ENCODE measurements at places on chromosomes 5 and 9. TPM values are rescaled to one million over a fixed set of nuclear protein-coding genes. Genes with fewer than 3 reads are reported as not detected.

F12 gene
- 7.9 TPM for total RNA-seq

FBXW11 gene
- total RNA-seq, result 49.3 TPM

FST gene
- 0.43 TPM for total RNA-seq

STK32A gene
- not detected for total RNA-seq

QRFP gene
- not detected for total RNA-seq

CARD9 gene
- total RNA-seq, result 7.1 TPM

SARDH gene
- 5.5 TPM for total RNA-seq

ZBTB43 gene
- 21.1 TPM for total RNA-seq

LCP2 gene
- 243 TPM for total RNA-seq

MTAP gene
- 73.9 TPM for total RNA-seq

DNA sequence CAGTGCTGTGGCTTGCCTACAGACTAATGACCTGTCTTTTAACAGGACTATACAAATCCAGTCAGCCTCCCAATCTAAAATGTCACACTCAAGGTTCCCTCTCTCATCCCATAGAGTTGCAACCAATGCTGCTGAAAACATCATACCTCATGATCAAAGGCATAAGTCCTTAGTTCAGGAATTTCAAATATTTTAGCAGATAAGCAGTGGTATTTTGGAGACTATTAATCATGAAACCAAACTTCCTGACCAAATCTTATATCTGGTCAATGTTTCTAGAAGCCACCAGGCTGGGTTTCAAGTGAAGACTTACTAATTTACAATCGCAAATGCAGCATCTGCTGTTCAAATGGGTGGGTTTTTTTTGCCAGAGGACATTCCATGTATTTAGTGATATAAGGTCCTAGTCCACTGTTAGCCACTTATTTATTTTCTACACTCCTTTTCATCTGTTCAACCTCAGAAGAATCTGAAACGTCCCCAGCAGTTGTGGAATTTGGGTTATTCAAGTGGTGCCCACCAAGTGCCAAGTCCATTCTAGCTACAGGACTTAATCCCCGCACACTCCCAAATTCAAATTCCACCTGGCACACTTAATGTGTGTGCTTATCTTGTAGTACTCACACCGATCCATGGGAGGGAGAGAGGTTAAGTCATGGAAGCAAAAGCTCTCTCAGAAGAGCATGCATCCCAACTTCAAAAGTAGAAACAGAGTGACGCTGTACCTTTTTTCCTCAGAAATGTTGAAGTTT lies 5.8 kb downstream of the TAS2R1 start:
- H3K27me3 ChIP-seq, result no peaks in the 10 kb centered on the region
- H3K27ac ChIP-seq, result no peak overlapping the region
- H3K4me1 ChIP-seq, result no peaks in the 10 kb centered on the region

DNA sequence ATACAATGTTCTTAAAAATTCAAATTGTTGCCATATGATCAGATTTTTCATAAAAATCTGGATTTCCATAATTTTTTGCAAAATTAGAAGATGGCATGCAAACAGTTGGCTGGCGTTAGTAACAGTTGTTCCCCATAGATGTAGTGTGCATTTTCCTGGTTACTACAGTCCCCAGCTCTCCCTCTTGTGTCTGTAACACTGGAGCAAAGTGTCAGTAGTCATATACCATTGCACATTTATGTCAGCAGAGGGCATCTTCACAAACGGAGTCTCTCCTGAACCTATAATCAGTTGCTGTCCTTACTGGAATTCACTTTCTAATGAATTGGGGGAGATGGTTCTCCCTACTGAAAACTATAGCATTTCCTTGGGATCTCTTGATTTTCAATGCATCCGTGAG lies 44.7 kb upstream of the DMAC1 start:
- H3K27me3 ChIP-seq, result no peaks in the 10 kb centered on the region
- no peaks in the 10 kb centered on the region for H3K4me1 ChIP-seq
- no peak for DNase-seq
- no peak overlapping the region for H3K27ac ChIP-seq
- no peaks in the 10 kb centered on the region for H3K36me3 ChIP-seq
- no peak overlapping the region for H3K4me3 ChIP-seq

- no peak for DNase-seq
- peaks cover 19% of the 10 kb centered on the region for H3K4me1 ChIP-seq
- no peak overlapping the region for H3K27ac ChIP-seq
- no peaks in the 10 kb centered on the region for H3K27me3 ChIP-seq
- no peak overlapping the region for H3K4me3 ChIP-seq
Observed at GRCh38 chr5:131226899-131227298, 37.0 kb upstream of the CDC42SE2 start.

- H3K36me3 ChIP-seq, result no peaks in the 10 kb centered on the region
- peaks cover 3% of the 10 kb centered on the region for H3K4me1 ChIP-seq
- DNase-seq, result peak; percentile 57
Observed at GRCh38 chr9:133238272-133238850, 29.3 kb upstream of the OBP2B start.

DNA sequence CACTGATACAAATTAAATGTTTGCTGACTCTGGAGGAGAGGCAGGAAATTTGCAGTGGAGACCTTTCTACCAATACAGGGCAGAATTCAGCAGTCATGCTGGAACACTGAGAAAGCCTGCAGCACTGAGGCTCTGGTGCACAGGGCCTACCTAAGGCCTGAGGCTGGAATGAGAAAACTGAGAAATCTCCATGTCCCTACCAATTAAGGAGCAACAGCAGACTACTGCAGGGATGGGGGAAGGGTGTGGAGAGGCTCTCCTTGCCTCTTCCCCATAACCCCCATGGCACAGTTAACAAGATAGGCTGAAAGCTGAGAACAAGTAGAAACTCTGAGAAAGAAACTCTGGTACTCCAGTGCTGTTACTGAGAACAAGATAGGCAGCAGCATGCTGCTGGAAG lies 10.5 kb downstream of the FBXO4 start:
- DNase-seq, result no peak
- H3K36me3 ChIP-seq, result peaks cover 37% of the 10 kb centered on the region
- H3K27ac ChIP-seq, result no peak overlapping the region
- H3K4me1 ChIP-seq, result no peaks in the 10 kb centered on the region
- no peak overlapping the region for H3K4me3 ChIP-seq
- no peaks in the 10 kb centered on the region for H3K27me3 ChIP-seq

GRCh38 chr9:21030389-21031035 lies 928 bp downstream of the HACD4 start:
- peaks cover 28% of the 10 kb centered on the region for H3K4me1 ChIP-seq
- H3K4me3 ChIP-seq, result no peak overlapping the region
- no peak overlapping the region for H3K27ac ChIP-seq
- peaks cover 10% of the 10 kb centered on the region for H3K36me3 ChIP-seq
- DNase-seq, result peak; percentile 19

DNA sequence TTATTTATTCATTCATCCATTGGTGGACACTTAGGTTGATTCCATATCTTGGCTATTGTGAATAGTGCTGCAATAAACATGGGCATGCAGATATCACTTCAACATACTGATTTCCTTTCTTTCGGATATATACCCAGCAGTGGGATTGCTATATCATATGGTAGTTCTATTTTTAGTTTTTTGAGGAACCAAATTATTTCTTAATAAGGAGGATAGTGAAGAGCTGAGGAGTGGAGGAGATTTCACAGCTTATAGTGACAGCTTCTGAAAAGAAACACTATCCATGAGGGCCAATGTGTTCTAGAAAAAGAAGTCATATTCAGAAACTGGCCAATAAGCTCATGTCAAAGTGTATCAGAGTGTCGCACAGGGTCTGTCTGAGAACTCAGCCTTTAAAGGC lies 183.3 kb downstream of the SEC61B start:
- H3K36me3 ChIP-seq, result no peaks in the 10 kb centered on the region
- no peaks in the 10 kb centered on the region for H3K4me1 ChIP-seq
- DNase-seq, result no peak
- no peak overlapping the region for H3K4me3 ChIP-seq

DNA sequence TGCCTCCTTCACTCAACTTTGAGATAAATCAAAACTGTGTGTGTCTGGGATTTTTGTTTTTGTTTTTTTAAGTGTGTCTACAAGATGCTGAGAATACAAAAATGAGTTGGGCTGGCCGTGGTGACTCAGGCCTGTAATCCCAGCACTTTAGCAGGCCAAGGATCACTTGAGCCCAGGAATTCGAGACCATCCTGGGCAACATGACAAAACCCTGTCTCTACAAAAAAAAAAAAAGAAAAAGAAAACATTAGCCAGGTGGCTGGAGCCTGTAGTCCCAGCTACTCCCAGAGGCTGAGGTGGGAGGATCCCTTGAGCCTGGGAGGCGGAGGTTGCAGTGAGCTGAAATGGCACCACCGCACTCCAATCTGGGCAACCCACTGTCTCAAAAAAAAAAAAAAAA lies 21.0 kb downstream of the HNRNPK start:
- peaks cover 10% of the 10 kb centered on the region for H3K36me3 ChIP-seq
- H3K27ac ChIP-seq, result no peak overlapping the region
- H3K4me3 ChIP-seq, result no peak overlapping the region
- no peak for DNase-seq
- H3K27me3 ChIP-seq, result no peaks in the 10 kb centered on the region
- H3K4me1 ChIP-seq, result peaks cover 9% of the 10 kb centered on the region

DNA sequence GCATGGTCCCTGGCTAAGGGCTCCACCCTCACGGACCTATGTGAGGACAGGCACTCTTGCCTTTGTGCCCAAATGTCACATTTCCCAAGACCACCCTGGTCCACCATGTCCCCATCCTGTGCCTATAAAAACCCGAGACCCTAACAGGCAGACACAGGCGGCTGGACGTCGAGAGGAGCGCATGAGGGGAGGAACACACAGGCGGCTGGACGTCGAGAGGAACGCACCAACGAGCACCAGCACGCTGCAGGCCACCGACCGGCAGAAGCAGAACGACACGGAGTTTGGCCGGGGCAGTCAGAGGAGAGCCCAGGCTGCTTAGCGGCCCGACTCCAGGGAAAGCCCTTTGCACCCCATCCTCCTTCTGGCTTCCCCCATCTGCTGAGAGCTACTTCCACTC lies 119.9 kb downstream of the ADAMTS2 start:
- no peak for DNase-seq
- H3K27me3 ChIP-seq, result peaks cover 1% of the 10 kb centered on the region
- H3K4me1 ChIP-seq, result no peaks in the 10 kb centered on the region
- H3K27ac ChIP-seq, result no peak overlapping the region

DNA sequence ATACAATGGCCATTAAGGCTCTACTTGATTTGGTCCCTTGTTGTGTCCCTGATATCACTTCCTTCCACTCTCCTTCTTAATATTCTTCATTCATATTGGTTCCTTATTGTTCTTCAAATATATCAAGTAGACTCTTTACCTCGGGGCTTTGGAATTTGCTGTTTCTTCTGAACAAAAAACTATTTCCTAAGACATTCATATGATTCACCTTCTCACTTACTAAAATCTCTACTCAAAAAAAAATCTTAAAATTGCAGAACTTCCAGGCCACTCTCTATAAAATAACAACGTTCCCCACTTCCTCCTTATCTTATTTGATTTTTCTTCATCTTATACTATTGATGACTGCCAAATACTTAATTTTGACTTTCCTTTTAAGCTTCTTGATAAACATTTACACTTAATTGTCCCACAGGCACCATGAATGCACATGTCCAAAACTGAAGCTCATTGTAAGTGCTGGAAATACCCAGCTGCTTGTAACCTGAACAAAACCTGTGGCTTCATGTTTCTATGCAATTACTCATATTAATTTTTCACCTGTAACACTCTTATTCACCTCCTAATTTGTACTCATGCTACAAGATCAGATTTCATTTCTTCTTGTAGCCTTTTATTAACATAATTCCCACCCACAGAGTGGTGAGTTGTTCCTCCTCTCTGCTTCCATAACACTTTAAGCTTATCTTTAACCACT lies 58.4 kb upstream of the NUDT12 start:
- no peaks in the 10 kb centered on the region for H3K4me1 ChIP-seq
- no peak for DNase-seq
- no peak overlapping the region for H3K4me3 ChIP-seq

DNA sequence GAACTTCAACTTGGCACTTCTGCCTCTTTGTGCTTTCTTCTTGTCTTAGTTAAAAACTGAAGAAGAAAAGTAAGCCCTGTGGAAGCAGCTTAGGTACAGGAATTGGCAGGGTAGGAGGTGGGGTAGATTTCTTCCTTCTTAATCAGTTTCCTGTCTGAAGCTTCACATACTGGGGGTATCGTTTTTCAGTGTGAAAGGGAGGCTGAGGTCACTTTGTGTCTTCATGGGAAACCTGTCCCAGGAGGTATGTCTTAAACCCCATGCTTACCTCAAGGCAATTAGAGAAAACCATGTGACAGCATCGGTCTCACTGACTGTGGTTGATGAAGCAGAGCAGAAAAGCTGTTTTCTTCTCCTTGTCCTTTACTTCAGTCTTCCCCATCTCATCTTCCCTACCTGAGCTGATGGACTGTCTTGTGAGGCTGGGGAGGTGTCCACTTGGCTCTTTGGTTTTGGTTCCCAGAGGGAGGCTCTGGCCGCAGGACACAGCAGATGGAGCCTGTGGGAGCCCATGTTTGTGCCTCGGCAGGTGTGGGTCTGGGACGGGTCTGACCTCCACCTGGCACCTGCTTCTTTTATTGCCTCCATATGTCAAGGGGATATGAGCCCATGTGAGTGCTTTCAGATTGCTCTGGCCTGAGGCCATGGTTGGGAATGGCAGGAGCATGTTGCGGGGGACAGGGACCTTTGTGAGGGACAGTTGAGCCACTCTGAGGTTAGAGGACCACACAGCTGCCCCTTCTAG lies 47.0 kb downstream of the SH3GL2 start:
- DNase-seq, result no peak
- no peaks in the 10 kb centered on the region for H3K27me3 ChIP-seq
- no peaks in the 10 kb centered on the region for H3K4me1 ChIP-seq
- H3K36me3 ChIP-seq, result no peaks in the 10 kb centered on the region
- no peak overlapping the region for H3K4me3 ChIP-seq

GRCh38 chr5:132491368-132492364 lies 1.1 kb upstream of the IRF1 start:
- peak overlapping the region; percentile 99 for H3K27ac ChIP-seq
- H3K27me3 ChIP-seq, result no peaks in the 10 kb centered on the region
- H3K36me3 ChIP-seq, result peaks cover 34% of the 10 kb centered on the region
- peak; percentile 50 for DNase-seq

- no peak overlapping the region for H3K4me3 ChIP-seq
- DNase-seq, result peak; percentile 9
- H3K36me3 ChIP-seq, result no peaks in the 10 kb centered on the region
- H3K27ac ChIP-seq, result no peak overlapping the region
- H3K27me3 ChIP-seq, result peaks cover 3% of the 10 kb centered on the region
- no peaks in the 10 kb centered on the region for H3K4me1 ChIP-seq
Observed at GRCh38 chr9:132546148-132547051, 36.0 kb upstream of the BARHL1 start.

- H3K4me1 ChIP-seq, result no peaks in the 10 kb centered on the region
- H3K4me3 ChIP-seq, result no peak overlapping the region
- H3K36me3 ChIP-seq, result no peaks in the 10 kb centered on the region
- no peak for DNase-seq
- H3K27ac ChIP-seq, result no peak overlapping the region
Observed at GRCh38 chr5:94240993-94241651, 377.3 kb downstream of the KIAA0825 start.
